ENCODE measurements at places on chromosomes 2 and 18.

DNA sequence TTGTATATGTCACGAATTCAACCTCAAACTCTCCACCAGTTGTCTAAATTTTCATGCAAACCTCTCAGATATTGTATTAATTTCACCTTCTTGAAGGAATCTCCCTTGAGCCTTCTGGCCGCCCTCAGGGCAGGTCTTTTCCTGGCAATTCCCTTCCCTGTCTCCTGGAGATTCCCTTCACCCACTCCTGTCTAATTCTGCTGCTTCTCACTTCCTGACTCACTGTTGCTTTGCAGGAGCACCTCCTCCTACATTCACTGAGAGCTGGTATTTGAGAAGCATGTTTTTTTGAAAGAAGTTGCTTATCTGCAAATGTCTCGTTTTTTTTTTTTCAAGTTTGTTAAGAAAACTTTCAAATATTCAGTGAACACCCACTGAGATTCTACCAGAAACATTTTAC lies 79.9 kb upstream of the OTOS start:
- DNase-seq = no peak

- DNase-seq = no peak
These were observed 7.1 kb downstream of the GBX2 start for GRCh38 chr2:236161082-236161462.

DNA sequence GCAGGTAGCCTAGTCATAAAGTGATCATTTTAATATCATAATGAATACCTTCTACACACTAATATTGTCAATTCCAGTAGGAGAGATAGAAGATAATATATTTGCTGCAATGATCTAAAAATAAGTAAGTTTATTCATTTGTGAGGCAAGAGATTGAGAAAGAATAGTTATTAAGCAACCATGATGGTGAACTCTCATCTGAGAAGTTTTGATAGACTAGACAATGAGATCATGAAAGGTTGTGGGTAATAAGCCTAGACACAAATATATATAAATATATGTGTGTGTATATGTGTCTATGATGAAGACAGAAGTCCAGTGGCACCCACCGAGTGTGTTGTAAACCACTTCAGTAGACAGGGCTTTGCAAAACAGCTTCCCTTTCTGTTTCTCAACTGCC lies 181.0 kb upstream of the CHST9 start:
- DNase-seq = no peak

- DNase-seq = no peak
These were observed 367.7 kb upstream of the NETO1 start for GRCh38 chr18:73235491-73235890.

DNA sequence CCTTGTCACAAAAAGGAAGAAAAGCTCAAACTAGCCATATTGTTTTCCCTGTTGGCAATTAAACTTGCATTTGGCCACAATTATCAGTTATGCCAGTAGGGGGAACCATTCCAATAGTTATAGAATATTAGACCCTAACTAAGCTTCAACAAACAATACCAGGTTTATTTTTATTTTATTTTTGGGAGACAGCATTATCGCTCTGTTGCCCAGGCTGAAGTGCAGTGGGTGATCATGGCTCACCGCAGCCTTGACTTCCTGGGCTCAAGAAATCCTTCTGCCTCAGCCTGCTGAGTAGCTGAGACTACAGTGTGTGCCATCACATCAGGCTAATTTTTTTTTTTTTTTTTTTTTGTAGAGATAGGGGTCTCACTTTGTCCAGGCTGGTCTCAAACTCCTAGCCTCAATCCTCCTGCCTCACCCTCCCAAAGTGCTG lies 102.1 kb downstream of the ATAD2B start:
- no peak for DNase-seq

- DNase-seq = no peak
These were observed 130.9 kb downstream of the HDAC4 start for GRCh38 chr2:239269916-239270315.

DNA sequence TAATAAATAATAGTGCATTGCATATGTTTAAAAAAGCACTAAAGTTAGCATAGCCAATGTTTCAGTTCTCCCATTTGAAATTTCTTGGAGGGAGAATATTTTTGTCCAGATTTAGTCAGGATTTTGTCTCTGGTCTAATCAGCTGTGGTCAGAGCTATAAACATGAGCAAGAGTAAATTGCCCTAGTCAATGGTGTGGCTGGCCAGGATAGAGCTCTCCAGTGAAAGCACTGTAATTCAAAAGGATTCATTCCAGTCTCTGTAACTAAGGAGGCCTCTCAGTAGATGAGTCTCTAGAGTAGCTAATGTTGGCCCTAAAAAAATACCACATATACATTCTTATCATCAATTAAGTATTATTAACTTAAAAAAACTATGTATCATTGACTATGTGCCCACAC lies 241.6 kb downstream of the CDCA7 start:
- DNase-seq = no peak

GRCh38 chr2:155965415-155966063 lies 367.0 kb downstream of the NR4A2 start:
- no peak for DNase-seq

DNA sequence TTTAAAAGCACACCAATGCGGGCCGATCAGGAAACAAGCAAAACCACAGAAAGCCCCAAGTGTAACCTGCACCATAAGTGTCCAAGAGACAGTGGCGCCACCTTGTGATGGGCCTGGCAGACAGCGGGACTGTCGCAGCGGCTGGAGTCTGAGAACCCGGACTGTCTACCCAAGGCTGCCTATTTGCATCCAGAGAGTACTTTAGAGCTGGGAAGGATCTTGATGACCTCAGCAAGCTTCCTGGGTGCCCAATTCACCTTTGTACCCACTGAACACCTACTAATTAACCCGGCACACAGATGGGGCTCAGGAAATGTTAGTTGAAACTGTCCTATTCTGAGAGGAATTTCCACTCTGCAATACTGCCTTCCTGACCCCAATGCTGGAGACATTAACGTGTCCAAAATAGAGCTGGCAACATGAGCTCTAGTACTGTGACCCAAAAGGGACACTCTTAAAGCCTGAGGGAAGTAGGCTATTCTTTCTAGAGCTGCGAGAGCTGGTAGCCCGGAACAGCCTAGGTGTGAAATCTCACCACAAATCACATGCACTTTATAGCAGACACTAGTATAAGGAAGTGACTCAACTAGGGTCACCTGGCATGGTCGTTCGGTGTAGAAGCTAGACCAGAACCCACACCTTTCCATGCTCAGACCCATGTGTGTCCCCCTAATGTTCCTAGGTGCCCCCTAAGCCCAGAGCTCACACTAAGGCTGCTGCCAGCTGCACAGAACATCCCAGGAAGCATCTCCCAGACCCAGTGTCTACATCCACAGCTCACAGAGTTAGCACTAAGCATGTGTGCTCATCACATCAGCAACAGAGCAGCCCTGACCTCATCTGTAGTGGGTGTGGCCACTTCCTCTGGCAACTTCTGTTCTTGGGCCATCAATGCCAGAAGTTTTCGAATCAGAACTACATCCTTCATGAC lies 25.4 kb downstream of the POLR1A start:
- DNase-seq = peak; percentile 20

DNA sequence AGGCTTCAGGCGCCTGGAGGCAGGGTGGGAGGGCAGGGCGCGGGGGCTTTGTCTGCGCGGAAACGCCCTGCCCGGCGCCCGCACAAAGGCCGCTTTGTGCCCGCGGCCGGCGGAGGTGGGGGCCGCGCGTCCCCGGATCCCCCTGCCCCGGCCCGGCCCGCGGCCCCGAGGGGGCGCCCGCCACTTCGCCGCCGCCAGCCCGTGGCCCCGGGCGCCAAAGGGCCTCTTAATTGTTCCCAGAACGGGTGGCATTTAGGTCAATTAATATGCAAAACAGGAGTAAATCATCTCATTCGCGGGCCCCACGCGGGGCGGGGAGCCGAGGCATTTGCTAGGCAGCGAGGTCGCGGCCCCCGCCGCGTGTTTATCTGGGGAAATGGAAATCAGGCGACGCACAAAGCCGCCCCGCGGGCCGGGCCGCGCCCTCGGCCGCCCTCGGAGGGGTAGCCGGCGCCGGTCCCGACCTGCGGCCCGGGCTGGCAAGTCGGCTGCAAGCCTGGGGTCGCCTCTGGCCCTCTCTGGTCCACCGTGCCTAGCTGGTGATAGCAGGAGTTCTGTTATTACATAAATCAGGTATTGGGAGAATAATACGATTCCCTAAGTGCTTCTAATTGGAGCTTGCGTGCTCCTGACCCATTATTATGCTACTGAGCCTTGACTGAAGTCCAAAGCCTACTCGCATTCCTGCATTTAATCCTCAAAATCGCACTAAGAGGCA lies 148.2 kb upstream of the GLI2 start:
- DNase-seq = no peak

GRCh38 chr18:77559274-77559910 lies 309.7 kb downstream of the GALR1 start:
- no peak for DNase-seq

GRCh38 chr18:13629841-13630715 lies 96.3 kb downstream of the FAM210A start:
- peak; percentile 54 for DNase-seq

GRCh38 chr2:12534646-12535263 lies 182.0 kb upstream of the TRIB2 start:
- DNase-seq = no peak

GRCh38 chr18:72155327-72155726 lies 388.8 kb downstream of the CBLN2 start:
- DNase-seq = no peak

- DNase-seq = peak; percentile 67
These were observed 189.9 kb upstream of the TANK start for GRCh38 chr2:160970052-160970965.

DNA sequence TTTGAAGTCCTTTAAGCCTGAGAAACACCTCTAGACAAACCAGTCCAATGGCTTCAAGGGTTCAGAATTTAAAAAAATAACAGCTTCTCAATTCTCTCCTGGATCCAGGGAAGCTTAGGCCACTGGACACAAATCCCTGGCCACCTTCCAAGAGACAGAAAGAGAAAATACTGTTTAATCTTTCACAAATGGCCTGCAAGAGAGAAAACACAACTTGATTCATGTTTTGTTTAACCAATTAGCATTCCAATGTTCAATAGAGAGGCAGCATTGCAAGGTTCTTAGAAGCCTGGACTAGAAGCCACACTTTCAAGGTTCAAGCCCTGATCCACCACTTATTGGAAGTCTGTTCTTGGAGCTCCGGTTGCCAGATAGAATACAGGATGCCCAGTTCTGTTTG lies 109.0 kb upstream of the PARD3B start:
- DNase-seq = no peak

DNA sequence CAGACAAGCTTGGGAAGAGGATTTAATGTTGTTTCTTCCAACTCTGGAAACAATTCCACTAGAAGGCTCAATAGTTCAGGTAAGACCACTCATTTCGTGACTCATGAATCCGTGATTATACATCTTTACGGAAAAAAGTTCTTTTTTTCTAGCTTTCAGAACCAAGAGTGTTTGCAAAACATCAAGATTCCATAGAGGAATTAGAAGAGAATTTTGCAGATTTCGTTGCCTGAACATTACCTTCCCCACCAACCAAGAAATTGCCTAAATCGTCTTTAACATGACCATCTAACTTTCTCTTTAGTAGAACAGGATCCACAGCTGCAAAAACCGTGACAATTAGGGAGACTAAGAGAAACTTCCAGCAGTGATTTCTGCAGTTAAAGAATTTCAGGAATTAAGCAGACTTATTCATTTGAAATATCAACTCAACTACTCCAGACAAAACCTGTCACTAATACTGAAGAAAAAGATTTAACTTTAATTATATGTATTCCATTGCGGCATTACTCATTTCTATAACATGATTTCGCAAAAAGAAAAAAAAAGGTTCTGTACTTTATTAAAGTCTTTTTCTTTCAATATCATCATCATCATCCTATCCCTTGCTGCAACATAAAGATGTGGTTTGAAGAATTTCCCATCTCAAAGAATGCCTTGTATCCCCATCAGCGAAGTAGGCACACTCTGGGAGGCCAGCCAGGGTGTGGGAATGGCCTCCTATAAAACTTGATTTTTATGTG lies 1.9 kb upstream of the NAB1 start:
- no peak for DNase-seq

DNA sequence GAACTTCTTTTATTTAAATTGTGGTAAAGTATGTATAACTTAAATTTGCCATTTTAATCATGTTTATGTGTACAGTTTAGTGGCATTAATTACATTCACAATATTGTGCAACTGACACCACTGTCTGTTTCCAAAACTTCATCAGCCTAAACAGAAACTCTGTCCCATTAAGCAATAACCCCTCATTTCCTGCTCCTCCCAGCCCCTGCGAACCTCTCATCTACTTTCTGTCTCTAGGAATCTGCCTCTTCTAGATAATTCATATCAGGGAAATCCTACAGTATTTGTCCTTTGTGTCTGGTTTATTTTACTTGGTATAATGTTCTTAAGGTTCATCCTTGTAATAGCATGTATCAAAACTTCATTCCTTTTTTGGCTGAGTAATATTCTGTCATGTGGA lies 75.1 kb downstream of the BOLA3 start:
- no peak for DNase-seq

GRCh38 chr2:101921319-101921952 lies 70.3 kb upstream of the IL1R2 start:
- DNase-seq = no peak

DNA sequence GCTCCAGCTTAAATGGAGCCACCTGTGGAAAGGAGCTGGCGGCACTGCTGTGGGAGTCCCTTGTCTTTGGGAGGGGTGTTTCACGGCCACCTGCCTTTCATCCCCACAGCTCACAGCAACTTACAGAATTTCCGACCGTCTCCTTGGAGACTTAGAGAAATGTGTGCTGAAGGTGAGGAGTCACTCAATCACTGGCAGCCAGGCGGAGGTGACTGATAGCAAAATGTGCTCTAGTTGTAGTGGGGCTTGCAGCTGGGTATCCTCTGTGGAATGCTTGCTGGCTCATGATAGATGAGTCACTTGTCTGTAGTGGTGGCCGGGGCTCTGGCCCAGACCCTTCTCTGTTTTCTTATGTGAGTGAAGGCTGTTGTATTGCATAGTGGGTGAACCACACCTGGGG lies 110.7 kb downstream of the SH3RF3 start:
- no peak for DNase-seq

- DNase-seq = no peak
These were observed 127.9 kb downstream of the UXS1 start for GRCh38 chr2:106065983-106066820.

GRCh38 chr2:220653776-220654175 lies 918.3 kb downstream of the EPHA4 start:
- no peak for DNase-seq

DNA sequence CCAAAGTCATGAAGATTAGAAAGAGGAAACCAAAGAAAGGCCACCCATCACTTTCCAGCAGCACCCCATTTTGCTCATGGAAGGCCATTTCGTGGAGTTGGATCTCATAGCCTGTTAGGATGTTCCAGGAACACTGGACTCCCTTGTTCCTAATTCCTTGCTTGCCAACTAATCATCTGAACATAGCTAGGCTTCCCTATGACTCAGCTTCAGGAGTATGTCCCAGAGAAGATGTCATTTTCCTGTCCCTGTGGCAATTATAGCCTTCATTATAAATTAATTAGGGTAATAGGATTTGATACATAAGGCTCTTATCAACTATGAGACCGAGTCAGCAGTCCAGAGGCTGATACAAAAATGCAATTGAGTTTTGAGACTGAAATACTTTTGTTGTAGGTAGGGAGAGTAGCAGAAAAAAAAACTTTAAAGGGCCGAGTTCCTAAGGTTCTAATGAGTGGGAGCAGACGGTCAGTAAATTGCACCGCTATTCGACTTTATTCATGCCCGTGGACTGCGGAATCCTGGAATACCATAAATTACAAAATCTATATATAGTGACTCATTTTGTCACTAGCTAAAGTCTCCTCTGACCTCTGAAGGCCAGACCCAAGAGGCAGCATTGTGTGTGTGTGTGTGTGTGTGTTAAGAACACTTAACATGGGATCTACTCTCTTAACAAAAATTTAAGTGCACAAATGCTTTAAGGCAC lies 311.8 kb downstream of the FBXO15 start:
- DNase-seq = no peak

GRCh38 chr2:161981679-161982250 lies 92.2 kb downstream of the DPP4 start:
- DNase-seq = no peak

Data from iPS DF 6.9 (cell line).